NCI-H146 (cell line): ENCODE measurements at places on chromosomes 7 and 10.
A peak's percentile ranks its signal among the peaks of the same experiment; 100 is the strongest.

GRCh38 chr7:46490406-46490805 lies 569.3 kb upstream of the IGFBP3 start:
- no peak for DNase-seq

- no peak for DNase-seq
Observed at GRCh38 chr10:283916-284356, 148.7 kb downstream of the ZMYND11 start.

DNA sequence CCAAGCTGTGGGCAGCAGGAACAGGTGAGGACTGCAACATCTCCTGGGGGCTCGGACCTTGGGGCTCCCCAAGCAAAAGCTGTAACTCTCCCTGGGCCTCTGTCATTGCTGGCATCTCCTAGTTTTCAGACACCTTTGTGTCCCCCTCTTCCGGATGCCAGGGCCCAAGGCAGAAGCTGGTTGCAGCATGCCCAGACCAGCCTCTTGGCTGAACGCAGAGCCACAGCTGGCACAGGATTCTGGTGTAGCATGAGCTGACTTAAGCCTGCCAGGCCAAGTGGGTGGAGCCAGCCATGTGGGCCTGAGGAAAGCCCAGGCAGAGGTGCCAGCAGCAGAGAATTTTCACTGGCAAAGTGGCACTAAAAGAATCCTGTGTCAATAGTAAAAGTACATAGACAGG lies 43.5 kb downstream of the ZWINT start:
- no peak for DNase-seq

DNA sequence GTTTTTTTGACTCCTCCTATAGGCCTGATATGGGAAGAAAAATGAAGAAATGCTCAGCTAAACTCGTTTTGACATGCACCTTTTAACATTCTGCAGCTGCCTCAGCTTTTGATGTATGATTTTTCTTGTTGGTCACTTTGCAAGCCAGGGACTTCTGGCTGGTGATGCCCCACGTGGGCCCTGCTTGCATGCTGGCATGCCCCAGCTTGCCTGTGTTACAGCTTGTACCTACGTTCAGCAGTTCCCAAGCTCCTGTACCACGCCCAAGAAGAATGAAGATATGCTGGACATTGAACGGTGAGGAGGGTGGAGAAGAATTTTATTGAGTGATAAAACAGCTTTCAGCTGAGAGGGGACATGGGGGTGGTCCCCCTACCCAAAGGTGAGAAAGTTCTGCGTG lies 245.6 kb upstream of the FZD8 start:
- no peak for DNase-seq

DNA sequence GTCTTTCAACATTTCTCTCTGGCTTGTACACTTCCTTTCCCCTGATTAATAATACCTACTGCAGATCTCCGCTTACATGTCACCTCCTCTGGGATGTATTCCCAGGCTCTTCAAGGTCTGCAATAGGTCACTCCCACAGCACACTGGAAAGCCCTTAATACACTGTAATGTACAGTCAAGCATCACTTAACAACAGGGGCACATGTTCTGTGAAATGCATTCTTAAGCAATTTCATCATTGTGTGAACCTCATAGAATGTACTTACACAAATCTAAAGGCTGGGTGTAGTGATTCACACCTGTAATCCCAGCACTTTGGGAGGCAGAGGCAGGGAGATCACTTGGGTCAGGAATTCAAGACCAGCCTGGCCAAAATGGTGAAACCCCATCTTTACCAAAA lies 1.9 kb downstream of the COX15 start:
- no peak for DNase-seq

GRCh38 chr7:37265006-37265405 lies 183.7 kb downstream of the ELMO1 start:
- DNase-seq = no peak

- no peak for DNase-seq
Observed at GRCh38 chr10:114526126-114526503, 121.8 kb upstream of the AFAP1L2 start.

- DNase-seq = no peak
Observed at GRCh38 chr7:44891372-44891771, 6.0 kb upstream of the PURB start.

- no peak for DNase-seq
Observed at GRCh38 chr7:69186974-69187373, 411.3 kb upstream of the AUTS2 start.

DNA sequence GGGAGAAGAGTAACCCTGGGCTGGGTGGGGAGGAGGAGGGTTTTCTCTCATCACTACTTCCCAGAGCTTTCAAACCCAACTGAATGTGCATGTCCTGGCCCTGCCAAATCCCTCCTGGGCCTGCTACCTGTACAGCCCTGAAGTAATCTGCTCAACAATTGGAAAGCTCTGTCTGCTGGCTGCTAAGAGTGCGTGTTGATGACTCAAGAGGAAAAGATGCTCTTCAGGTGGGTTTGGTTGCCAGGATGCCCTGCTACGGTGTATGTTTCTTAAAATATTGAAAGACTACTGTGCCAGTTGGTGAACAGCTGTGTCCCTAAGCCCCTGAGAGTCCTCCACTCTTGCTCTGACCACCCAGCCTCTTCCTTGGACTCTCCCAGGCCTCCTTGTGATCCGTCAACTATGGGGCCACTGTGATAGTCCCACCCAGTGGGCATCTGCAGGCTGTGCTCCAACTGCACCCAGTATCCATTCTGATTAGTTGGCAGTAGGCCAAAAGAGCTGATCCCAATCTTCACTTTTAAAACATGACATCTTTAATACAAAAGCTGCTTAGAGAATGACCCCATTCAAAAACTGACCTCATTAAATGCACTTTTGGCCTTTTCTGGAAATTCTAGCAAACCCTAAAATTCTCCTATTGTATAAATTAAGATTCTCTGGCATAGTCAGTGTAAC lies 85.6 kb downstream of the AOAH start:
- no peak for DNase-seq

GRCh38 chr7:29518616-29519015 lies 45.0 kb upstream of the PRR15 start:
- no peak for DNase-seq

GRCh38 chr7:35623381-35623780 lies 71.6 kb downstream of the HERPUD2 start:
- peak; percentile 40 for DNase-seq

DNA sequence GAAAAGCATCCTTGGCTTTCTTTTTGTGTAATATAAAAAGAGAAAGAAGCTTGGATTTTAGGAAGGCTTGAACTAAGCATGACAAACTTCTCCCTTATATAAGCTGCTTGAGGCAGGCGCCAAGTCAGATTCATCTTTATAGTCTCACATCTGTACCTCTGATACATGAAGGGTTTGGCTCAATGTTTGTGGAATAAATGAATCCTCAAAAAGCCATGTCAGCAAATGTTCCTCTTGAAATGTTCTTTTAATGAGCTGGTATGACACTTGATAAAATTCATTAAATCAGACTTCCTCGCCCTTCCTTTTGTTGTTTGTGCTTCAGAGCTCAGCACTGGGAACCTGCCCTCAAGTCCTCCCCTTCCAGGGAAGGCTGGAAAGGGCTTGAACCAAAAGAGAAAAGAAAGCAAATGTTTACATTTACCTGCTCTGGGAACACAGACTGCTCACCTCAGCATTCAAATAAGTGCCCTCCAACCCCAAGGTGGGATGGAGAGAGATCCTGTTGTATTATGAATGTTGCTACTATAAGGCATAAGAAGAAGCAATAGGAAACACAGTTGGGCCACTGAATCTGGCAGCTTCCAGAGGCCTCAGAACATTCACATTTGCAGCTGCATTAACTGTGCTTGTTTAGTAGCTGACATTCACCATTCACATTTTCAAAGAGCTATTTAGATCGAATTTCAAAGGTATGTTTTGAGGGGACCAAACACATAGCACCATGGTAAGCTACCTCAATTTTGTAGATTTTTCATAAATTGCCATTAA lies 212.6 kb downstream of the CACNA2D1 start:
- DNase-seq = peak; percentile 54

GRCh38 chr7:54596747-54597146 lies 54.6 kb downstream of the VSTM2A start:
- DNase-seq = no peak

DNA sequence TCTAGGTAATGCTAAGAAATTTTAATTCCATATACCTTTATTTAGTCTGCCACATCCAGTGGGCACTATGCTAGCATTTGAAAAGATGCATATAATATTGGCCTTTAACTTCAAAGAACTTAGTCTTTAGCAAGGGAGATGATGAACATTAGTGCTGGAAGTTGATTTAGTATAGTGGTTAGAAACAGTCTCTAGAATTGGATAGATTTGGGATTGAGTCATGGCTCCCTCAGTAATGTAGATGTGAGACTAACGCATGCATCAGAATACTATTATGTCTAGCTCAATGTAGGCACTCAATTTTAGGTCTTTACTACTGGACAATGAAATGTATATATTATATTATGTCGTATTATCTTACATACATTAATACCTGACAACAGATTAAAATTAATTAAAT lies 5.8 kb downstream of the DKK1 start:
- no peak for DNase-seq

DNA sequence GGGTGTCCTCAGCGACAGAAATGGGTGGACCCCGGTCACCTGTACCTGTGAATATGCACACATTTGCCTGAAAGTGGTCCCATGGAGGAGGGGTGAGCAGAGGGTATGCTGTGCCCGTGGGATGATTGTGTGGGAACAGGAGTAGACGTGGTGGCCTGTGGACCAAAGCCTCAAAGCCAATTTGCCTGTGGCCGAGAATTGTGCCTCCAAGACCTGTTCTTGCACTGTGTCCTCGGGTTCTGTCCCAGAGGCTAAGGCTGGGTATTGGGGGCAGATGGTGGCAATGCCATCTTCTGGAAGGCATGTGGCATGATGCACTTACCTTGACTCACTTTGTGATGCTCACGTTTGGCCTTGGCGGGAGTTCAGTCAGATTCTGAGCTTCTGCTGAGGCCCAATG lies 351.0 kb downstream of the TCERG1L start:
- DNase-seq = no peak

GRCh38 chr7:141209454-141209853 lies 135.6 kb downstream of the TMEM178B start:
- DNase-seq = no peak
